Foreskin melanocyte (primary cell): ENCODE measurements at places on chromosomes 1 and 21.

DNA sequence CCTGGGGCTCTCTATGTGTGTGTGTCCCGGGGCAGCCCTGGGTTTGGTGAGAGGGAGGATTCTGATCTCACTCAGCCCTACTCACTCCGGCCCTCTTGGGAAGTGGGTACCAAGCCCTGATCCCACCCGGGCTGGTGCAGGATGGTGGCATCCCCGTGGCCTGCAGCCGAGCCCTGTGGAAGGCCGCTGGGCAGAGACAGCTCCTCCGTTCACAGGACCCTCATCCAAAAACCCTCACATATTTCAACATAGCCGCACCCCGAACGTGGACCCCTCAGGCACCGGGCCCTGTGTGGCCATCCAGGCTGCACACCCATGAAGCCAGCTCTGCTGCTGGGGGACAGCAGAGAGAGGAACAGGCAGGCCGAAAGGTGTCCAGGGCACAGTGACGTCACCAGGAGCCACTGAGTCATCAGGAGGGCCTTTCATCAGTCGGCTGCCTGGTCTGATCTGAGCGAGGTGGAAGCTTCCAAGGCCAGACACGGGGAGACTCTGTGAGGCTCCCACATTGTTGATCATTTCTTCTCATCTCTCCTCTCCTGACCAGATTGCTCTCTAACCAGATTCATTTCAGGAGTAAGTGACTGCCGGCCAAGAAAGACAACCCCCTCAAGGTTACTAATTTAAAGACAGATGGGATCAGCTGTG lies 16.2 kb upstream of the GPR157 start:
- DNase-seq = no peak

- DNase-seq = no peak
These were observed 274.5 kb downstream of the TM2D1 start for GRCh38 chr1:61450454-61450853.

GRCh38 chr1:35894183-35894582 lies 11.2 kb downstream of the AGO1 start:
- DNase-seq = no peak

- DNase-seq = no peak
These were observed 64.8 kb downstream of the RAB3GAP2 start for GRCh38 chr1:220207411-220207810.

GRCh38 chr1:227769936-227770494 lies 34.8 kb downstream of the SNAP47 start:
- no peak for DNase-seq

DNA sequence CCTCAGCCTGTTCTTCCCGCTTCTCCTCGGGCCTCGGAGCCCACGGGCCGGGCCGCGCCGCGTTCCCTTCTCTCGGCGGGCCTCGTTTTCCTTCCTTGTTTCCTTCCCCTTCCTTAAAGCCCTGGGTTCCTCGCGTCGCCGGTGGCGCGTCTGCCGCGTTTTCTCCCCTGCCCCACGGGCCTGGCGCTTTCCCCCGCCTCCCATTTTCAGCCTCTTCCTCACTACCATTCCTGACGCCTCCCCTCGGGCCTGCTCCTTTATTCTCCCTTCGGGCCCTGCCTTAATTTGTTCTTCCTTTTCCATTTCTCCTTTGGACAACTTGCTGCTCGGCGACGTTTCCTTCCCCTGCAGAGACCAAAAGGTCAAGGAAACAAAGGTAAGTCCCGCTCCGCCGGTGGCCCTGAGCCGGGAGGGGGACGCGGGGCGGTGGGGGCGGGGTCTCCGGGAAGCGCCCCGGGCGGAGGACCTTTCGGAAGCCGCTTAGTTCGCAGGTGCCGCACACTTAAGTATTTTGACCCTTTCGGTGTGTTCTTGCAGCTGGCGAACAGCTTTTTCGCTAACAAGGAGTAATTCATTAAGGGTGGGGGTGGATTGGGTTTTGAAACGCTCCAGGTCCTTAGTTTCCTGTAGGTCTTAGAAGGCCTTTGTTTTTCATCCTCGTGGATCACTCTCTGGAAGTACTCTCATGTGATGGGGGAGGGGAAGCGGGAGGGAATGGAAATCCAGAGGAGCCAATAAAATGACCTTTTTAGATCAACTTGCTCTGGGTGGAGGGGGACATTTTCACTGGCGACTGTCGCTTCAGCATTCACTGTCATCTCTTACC lies 780 bp downstream of the YTHDF2 start:
- DNase-seq = peak; percentile 86

DNA sequence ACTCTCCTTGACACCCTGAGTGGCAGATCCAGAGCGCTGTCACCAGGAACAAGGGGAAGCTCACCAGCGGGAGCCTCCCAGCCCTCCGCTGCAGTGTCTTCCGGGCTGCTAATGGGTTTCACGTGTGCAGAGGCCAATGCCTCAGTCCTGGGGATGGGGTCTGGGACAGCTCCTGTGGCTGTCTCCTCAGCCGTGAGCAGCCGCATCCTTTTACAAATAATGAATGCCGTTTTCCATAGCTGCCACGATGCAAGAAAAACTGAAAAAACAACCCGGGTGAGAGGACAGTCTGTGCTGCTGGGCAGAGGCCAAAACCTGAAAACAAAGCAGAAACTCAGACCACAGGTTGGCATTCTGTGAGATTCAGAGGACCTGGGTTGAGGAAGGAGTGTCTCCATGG lies 212.2 kb upstream of the RAB4A start:
- DNase-seq = no peak

- DNase-seq = no peak
These were observed 368.3 kb upstream of the ESRRG start for GRCh38 chr1:217091561-217091960.

DNA sequence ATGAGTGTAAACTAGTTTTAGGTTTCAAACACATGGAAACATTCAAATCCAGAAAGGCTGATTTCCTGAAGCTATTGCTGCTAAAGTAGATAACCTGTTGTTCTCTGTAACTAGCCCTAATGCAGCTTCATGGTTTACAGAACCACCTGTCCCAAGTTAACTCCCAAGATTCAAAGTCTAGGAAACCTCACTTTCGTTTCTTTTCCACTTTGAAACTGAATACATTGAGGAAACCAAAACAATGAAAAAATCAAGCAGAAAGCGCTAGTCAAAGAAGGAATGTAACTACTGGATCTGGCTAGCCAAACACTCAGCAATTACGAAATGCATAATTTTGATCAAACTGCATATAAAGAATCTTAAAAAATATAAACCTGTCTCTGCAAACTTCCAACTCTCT lies 17.8 kb downstream of the SLC16A1 start:
- DNase-seq = no peak

DNA sequence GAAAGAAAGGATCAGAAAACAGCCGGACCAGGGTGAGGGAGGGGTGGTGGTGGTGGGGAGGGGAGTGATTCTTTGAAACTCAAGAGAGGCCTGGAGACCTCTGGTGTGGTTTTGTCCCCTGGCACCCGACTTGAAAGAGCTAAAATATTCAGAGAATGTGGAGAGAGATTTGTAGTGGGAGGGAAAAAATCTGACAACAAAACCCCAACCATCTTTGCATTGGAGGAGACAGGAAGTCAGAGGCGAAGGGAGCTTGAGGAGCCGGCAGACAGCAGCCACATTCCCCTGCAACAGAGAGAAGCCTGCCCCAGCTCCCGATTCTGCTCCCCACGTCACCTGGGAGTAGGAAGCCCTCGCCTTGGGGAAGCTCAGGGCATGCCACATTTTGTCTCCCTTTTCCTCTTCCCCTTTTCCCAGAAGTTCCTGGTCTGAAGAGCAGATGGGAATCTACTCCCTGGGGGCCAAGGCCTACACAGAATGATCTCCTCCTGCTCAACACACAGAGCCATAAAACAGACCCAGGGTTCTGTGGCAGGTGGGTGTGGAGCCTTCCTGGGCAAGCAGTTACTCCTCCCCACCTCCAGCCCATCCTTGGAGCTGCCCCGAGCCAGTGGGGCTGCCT lies 84.9 kb downstream of the ITPKB start:
- no peak for DNase-seq

GRCh38 chr1:218317061-218317460 lies 28.1 kb upstream of the TGFB2 start:
- no peak for DNase-seq

GRCh38 chr1:204940591-204940990 lies 69.9 kb downstream of the NFASC start:
- DNase-seq = no peak

DNA sequence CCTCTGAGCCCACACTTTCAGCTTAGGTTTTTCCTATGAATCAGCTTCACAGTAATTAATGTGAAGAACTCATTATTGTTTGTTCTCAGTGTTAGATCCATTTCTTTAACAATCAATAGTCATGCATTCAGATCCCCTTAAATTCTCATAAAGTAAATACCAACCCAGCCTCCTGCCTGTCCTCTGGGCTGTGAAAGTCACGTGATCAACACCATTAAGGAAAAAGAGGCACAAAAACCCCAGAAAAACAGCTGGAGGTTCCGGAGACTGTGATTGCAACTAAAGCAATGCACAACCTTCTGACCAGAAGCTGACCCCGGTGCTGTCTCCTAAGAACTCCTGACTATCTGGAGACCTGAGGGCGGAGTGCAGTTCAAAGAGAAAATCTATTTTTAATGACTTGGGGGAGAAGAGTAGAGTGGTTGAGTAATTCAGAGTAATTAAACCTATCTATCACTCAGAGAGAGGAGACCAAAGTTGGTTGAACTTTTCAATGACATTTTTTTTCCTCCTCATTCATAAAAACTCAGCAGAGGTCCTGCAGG lies 132.5 kb downstream of the PLXNA2 start:
- no peak for DNase-seq

GRCh38 chr21:35231090-35231489 lies 182.0 kb upstream of the RUNX1 start:
- DNase-seq = no peak

GRCh38 chr1:8165595-8166360 lies 139.7 kb upstream of the ERRFI1 start:
- DNase-seq = no peak

- no peak for DNase-seq
These were observed 307.1 kb downstream of the MATN1 start for GRCh38 chr1:30416221-30416820.

GRCh38 chr1:1399872-1400575 lies 889 bp upstream of the CCNL2 start:
- DNase-seq = peak; percentile 7

DNA sequence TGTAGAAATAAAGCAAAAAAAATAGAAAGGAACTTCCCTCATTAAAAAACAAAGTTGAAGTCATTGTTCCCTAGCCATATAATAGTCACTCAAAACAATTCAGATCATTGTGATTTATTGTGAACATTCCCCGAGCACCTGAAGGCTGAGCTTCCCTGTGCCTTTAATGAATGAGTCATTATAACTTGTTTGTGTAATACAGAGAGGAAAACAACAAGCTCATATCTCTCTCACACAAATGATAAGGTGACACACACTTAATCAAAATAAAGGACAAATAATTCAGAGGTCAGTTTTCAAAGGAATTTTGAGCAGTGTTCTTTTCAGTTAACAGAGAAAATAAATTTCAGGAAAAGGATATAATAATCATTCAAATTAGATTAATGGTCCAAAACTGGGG lies 326.2 kb downstream of the DUSP10 start:
- no peak for DNase-seq

- DNase-seq = no peak
These were observed 156.9 kb upstream of the COL6A1 start for GRCh38 chr21:45824546-45825215.

GRCh38 chr1:206923009-206923960 lies 1.5 kb upstream of the FCMR start:
- no peak for DNase-seq

- DNase-seq = no peak
These were observed 12.0 kb downstream of the SMG7 start for GRCh38 chr1:183484254-183484653.
